ENCODE measurements at places on chromosomes 3 and 15.

DNA sequence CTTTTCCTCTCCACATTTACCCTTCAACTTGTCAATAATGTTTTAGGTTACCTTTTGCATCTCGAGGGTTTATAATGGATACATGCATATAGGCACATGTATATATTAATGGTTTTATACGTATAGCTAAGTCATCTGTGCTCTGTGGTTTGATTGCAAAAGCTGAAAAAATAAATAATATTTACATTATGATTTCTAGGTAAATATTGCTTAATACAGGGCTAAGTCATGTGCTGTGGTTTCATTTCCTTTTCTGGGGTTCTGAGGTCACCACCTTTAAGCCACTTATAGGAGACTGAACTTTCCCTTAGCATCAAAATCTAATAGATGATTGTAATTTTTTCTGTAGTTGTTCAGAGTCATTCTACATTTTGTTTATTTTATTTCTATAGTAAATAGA is 33.1 kb downstream of the LPP start:
- no peak for DNase-seq

DNA sequence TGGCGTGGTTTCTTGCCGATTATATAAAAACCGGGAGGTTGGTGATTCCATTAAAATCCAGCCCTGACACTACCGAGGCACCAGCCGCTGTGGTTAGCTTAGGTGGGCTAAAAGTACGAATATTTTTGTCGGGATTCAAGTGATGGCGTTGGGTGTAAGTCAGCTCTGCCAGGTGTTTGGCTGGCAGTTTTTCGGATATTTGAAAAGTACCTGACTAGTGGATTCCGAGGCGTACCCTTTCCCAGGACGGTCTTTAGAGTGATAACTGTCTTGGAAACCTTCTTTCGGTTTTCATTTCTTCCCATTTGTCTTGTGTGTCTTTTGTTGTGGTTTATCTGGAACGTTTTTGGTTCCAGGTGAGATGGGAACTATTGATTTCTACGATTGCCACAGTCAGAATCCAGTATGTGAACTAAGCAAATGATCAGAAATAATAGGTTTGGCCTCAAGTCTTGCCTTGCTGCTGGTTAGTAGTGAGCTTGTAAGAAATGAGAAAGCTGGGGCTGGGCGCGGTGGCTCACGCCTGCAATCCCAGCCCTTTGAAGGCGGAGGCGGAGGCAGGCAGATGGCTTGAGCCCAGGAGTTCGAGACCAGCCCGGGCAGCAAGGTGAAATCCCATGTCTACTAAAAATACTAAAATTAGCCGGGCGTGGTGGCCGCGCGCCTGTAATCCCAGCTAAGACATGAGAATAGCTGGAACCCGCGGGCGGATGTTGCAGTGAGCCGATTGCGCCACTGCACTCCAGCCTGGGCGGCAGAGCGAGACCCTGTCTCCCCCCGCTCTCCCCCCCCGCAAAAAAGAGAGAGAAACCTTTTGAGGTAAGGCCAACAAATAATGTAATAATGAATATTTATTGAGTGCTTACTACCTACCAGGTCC is 1.4 kb downstream of the FYTTD1 start:
- DNase-seq, result peak; percentile 33

GRCh38 chr3:114973536-114973935 is 173.6 kb downstream of the ZBTB20 start:
- no peak for DNase-seq

DNA sequence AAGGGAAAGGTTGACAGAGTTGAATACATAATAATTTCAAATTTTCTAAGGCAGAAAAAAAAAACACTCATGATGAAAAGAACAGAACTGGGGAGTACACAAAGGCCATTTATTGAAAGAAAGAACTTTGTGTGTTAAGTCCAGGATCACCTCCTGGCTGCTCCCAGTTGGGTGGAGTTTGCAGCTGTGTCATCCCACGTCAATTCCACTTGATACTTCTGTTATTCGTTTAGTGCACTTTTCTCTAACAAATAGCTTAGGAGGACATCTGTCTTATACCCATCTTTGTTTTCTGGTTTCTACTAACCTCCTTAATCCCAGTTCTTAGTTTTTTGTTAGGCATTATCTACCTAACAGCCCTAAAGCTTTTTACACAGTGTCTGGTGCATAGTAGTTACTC is 44.7 kb downstream of the SGO1 start:
- DNase-seq, result peak; percentile 9

DNA sequence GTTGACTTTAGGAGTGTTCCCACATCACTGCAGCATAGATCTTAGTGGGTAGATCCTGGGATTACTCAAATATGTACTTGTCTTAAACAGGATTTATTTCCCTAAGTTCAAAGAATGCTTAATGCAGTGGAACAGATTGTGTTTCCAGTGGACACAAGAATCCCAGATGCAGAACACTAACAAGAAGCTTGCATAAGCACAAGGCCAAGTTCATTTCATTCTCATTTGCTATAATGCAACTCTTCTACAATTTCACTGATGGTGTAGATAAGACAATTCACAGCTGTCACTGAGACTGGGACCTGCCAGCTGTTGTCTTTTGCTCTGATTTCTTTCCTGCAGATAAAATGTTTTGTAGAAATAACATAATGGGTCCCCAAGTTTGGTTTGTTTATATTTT is 225.6 kb downstream of the NFKBIZ start:
- DNase-seq, result no peak

DNA sequence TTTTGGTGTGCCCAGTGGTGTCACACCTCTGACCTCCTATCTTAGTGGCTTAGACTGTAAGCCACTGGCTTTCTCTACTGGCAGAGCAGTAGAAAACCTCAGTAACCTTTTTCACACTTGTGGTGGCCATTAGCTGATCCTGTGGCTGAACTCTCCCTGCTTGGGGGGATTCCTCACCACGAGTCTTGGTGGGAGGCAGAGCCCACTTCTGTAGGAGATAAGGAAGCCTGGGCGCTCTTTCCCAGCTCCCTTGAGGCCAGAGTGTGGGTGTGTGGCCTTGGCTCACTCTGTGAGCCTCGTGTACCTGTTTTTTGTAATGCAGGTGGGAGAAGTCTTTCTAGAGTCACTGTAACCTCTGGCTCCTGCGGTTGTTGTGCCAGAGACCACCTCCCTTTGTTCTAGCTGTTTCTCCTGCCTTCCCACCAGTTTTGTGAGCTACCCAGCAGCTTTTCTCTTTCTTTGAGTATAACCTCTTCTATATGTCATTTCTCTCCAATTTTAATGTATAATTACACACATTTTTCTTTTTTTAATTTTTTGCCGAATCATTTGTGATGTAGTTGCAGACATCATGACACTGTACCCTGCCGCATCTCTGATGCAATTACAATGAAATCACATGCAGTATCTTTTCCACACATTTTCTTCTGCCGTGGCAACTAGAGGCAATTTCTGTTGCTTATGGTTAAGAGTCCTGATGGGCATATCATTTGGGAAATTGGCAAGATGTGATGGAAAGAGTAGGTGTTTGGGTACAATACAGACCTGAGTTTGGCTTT is 13.8 kb downstream of the XCR1 start:
- no peak for DNase-seq

GRCh38 chr3:47741925-47742324 is 39.8 kb downstream of the SMARCC1 start:
- DNase-seq, result no peak

DNA sequence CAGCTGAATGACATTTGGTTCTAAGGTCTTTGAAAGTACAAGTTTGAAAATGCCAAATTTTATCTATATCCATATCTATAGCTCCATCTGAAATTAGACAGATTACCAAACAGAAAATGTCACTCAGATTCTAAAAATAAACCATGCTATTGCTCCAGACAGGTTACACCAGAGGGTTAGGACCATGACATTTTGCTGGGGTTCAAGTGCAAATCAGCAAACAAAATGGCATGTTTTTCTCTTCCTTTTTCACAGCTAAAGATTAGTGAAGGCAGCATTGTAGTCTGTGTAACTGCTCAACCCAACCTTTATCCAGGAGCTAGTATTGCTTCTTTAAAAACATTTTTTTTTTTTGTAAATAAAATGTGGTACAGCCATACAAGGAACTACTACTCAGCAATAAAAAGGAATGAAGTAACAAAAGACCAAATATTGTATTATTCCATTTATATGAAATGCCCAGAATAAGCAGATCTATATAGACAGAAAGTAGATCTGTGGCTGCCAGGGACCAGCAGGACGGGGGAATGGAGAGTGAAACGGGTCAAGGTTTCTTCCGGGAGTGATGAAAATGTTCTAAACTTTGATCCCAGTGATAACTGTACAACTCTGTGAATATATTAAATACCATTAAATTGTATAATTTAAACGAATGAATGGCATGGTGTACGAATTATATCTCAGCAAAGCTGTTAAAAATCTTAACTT is 18.2 kb downstream of the VGLL4 start:
- DNase-seq, result no peak

DNA sequence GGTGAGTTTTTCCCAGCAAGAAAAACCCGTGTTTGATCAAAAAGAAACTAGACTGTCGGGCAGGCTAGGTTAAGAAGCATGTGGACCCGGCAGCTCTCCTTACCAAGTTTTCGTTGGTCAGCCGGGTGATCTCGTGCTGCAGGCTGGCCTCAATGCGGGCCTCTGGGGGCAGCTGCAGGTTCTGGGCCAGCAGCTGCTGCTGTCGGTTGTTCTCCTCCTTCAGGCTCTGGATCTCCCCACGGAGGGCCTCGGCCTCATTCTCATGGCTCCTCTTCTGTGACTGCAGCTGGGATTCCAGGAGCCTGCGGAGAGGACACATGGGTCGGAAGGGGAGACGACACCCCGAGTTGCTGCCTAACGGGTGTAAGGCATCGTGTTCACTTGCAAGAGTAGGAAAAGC is 44.5 kb upstream of the MYO5C start:
- no peak for DNase-seq

GRCh38 chr15:79193103-79193502 is 89.4 kb upstream of the ANKRD34C start:
- no peak for DNase-seq

DNA sequence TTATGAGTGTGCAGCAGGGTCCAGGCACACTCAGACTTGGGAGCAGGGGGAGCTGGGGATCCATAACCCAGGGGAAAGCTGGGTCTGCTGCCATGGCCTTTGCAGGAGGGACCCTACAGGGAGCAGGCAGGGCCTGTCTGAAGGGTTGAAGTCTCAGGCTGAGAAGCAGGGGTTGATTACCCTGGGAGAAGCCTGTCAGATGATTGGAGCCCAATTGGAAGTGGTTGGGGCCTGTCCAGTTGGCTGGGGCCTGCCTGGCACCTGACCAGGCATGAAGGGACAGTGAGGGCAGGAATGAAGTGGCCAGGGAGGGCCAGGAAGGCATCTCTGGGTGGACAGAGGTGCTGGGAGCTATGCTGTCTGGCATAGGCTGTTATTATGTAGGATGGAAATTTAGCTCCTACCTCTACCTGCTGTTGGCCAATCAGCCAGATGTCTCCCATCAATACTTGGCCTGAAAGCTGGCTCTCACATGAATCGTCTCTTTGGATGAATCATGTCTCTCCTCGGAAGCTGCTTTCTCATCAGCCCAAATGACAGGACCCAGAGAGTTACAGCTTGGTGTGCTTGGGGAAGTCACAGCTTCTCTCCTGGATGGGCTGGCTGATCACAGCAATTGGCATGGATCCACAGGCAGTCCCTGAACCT is 27.4 kb upstream of the SLCO2A1 start:
- DNase-seq, result peak; percentile 58

DNA sequence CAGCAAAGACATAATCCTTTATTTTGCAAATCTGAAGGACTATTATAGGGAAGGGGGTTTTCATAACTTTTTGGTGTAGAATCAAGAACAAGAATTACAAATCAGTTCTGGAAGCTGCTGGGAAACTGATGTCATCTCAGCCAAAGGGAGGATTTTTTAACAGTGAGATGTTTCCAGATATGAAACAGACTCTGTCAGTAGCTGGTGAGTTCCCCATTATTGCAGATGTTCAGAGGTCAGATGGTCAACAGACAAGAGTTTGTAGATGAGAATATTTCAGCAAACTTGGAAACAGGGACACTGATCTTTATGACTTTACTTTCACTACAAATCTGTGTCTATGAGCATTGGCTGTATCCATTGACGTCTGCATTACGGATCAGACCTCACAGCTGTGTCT is 71.9 kb upstream of the LPP start:
- peak; percentile 46 for DNase-seq

- DNase-seq, result no peak
Observed at GRCh38 chr3:106386050-106386449, 517.2 kb upstream of the CBLB start.

DNA sequence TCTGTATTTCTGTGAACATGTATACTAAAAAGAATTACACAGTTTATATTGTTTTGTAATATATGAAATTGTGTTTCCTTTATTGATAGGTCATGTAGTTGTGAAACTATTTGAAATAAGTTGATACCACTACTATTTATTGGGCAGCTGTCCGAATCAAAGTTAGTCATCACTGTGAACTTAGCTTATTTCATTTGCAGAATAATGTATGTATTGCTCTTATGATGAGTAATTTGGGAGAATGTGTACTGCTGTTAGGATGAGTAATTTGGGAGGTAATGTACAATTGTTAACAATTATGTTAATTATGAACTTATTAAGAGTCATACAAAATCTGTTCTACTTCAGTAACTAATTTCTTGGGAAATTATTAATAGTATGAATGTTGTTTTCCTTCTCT is 22.2 kb downstream of the FXR1 start:
- no peak for DNase-seq

GRCh38 chr15:55319537-55320237 is 665 bp downstream of the PIGB start:
- peak; percentile 53 for DNase-seq

GRCh38 chr3:183430325-183430957 is 2.0 kb upstream of the MCF2L2 start:
- no peak for DNase-seq

- no peak for DNase-seq
Observed at GRCh38 chr3:10238345-10239183, 9.7 kb upstream of the TATDN2 start.

DNA sequence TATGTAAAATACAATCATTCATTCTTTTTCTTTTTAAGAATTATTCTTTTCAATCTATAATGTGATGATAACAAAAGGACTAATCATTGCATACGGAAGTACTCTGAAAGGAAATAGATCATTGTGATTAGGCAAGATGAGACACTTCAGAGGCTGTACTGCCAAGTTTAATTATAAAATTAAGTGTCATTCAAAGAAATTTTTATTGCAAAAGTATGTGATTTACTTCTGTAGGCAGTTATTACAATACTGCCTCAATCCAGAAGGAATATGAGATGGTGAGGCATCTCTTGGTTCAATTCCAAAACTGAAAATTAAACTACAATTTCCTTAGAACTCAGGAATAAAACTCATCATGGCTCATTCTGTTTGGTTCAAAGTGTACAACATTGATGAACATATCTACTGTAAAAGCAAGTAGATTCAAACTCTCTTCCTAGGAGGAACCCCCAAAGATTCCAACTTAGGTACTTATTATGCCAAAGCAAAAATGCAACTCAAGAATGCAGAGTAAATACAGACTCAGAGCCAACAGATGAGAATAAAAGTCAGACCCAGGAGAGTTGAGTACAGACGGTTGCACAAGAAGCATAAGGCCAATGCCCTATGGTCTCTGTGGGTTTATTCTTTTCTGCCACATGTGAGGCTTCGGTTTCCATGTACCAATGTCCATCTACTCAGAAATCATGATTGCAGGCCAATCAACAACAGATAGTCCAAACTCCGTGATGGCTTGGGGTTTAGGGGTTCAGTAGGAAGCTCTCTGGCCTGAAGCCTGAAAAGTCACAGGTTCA is 118.5 kb upstream of the WNT5A start:
- no peak for DNase-seq

GRCh38 chr3:117885011-117885441 is 1149.6 kb downstream of the IGSF11 start:
- DNase-seq, result no peak

All from AG20443 (cell line).